ENCODE measurements at places on chromosomes 12 and 14.

DNA sequence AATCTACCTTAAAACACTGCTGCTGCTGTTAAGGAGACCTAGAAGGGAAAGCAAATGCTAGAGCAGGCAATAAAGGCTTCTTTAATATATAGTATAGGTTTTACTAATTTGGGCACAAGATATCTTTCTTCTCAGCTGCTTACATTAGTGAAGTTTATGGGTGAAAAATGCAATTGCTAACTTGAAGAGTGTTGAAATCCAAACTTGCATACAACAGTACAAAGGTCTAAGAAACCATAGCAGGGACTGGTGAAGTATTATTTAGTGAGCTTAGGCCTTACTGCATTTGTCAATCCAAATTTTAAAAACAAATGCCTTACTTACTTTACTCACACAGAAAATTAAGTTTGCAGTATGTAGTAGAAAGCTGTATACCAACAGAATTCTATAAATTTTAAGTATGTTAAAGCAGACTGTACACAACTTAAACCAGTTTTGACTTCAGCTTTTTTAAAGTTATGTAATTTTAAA, 1.4 kb upstream of the AP4S1 start:
- DNase-seq = no peak

- no peak for DNase-seq
Measured at GRCh38 chr12:75870878-75871277, 160.7 kb downstream of the PHLDA1 start.

DNA sequence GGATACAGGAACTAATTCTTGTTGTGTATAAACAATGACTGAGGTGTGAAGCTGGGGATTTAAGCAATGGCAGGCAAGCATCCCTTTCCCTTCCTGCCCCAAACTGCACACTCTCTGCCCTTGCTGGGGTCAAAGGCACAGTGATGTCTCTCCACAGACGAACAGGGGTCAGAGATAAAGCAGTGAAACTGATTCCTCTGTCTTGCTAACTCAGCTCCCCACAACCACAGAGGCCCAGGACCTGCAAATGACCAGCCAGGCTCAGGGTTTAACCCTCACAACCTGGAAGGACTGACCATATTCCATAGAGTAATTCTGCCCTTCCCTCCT, 67.2 kb downstream of the CCDC88C start:
- no peak for DNase-seq

- DNase-seq = no peak
Measured at GRCh38 chr12:47343684-47344567, 264.2 kb upstream of the AMIGO2 start.

GRCh38 chr14:94501588-94502516, 7.4 kb downstream of the SERPINA12 start:
- DNase-seq = no peak

- no peak for DNase-seq
Measured at GRCh38 chr14:99064262-99064954, 207.6 kb downstream of the BCL11B start.

- no peak for DNase-seq
Measured at GRCh38 chr12:3622822-3623690, 129.9 kb downstream of the CRACR2A start.

GRCh38 chr12:100468126-100468525, 5.5 kb upstream of the NR1H4 start:
- DNase-seq = no peak

DNA sequence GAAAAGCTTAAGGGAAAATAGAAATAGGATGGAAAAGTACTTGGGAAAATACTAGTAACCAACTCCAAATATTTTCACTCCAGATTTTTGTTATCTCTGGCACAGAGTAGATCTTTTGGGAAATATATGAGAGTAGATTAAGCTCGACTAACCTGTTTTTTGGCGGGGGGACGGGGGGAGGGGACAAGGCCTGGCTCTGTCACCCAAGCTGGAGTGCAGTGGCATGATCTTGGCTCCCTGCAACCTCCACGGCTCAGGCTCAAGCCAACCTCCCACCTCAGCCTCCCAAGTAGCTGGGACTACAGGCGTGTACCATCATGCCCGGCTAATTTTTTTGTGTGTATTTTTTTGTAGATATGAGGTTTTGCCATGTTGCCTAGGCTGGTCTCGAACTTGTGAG, 4.8 kb downstream of the DHRS7 start:
- no peak for DNase-seq

DNA sequence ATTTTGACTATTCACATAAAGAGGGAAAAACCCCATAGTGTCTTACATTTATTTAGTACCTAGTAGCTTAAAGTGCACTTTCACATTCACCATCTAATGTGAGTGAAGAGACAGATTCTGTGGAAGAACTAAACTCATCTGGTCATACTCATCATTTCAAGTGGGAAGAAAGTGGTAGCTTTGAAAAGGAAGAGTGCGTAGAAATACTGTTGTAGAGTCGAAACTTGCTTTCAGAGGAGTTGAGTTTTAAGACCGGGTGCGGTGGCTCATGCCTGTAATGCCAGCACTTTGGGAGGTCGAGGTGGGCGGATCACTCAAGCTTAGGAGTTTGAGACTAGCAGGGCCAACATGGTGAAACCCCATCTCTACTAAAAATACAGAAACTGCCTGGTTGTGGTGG, 222.2 kb downstream of the ERC1 start:
- no peak for DNase-seq

DNA sequence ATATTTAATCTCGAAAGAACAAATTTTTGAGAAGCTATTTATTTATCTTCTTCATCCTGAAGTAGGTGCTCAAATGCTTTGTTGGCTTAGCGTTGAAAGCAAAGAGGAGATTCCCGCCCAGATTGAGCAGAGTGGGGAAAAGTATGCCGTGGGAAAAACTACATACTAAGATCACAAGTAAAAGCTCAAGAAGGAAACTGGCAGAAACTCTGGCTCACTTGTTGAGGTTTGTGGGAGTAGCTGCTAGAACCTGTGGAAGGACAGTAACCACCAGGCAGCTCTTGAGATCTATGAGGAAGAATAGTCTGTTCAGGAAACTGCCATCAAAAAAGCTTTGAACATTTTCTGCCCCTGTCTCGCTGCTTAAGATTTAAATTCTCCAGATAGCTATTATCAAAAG, 3.9 kb downstream of the MYRFL start:
- no peak for DNase-seq

GRCh38 chr14:101960225-101960624, 4.1 kb upstream of the DYNC1H1 start:
- no peak for DNase-seq

DNA sequence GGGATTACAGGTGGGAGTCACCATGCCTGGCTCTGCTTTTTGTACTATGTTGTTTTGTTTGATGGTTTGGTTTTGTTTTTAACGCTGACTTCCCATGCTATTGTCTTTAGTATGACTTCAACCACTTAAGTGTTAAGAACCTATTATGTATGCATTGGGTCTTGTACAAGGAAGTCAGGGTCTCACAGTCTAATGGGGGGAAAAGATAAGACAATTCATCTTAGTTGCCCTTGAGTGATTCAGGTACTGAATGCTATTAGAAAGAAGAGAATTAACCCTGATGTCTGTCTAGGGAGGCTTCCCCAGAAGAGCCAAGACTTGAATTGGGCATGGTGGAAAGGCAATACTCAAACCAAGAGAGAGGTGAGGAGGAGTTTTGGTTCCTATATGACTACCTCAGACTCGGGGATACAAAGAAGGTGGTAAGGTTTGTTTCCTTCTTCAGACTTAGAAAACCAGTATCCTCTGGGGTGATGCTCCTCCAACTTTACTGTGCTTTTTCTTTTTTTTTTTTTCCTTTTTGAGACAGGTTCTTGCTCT, 64.6 kb downstream of the SUSD6 start:
- no peak for DNase-seq

DNA sequence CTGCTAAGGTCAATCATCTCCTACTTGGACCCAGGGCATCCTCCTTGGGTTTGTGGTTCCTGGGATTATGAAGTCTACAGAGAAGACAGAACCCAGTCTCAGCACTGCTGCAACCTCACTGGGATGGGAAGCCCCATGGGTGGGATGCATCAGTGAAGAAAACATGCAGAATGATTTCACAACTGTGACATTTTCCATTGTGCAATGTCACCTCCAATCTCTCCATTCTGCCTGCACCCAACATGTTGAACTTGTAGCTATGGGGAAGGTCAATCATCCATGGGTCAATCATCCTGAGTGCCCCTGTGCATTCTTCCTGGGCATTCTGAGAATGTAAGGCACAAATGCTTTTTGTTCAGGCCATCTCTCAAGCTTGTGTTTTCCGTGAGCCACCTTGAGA, 1004.4 kb upstream of the TMEM132C start:
- DNase-seq = no peak

GRCh38 chr12:119804011-119804641, 73.0 kb downstream of the CIT start:
- DNase-seq = no peak

- no peak for DNase-seq
Measured at GRCh38 chr14:90674716-90675115, 141.5 kb downstream of the TTC7B start.

GRCh38 chr14:68822132-68822651, 29.3 kb upstream of the ZFP36L1 start:
- no peak for DNase-seq

GRCh38 chr12:2301531-2302461, 249.0 kb downstream of the CACNA1C start:
- no peak for DNase-seq

- DNase-seq = no peak
Measured at GRCh38 chr14:82872494-82872893, 1338.8 kb upstream of the SEL1L start.

DNA sequence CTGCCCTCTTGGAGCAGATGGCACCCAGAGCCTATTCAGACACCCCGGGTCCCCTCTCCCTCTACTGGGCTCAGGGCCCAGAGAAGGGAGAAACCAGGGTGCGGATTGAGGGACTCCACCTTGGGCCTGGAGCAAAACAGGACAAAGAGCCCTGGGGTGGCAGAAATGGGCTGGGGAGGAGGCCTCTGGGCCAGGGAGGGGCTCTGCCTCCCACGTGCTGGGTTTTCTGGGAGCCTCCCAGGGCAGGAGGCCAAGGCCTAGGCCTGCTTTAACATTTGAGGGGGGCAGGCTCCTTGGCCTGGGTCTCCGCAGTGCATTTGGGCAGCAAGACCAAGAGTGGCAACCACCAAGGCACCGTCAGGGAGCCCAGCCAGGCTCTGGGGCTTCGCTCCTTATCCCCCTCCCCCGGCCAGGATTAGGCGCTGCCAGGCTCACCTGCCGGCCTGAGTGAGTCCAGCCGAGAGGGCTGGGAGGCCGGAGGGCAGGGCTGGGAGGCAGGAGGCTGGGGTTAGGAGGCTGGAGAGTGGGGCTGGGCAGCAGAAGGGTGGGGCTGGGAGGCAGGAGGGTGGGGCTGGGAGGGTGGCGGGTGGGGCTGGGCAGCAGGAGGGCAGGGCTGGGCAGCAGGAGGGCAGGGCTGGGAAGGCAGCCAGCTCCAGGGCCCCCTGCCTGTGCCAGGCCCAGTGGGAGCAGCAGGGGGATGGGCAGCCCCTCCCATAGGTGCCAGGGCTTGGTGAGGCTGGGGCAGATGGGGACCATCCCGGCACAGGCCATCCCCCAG, 101.8 kb upstream of the EIF5 start:
- DNase-seq = no peak

GRCh38 chr12:113854385-113855142, 111.6 kb downstream of the RBM19 start:
- no peak for DNase-seq

GRCh38 chr14:53951627-53952303, 4.9 kb downstream of the BMP4 start:
- no peak for DNase-seq

- DNase-seq = no peak
Measured at GRCh38 chr12:3160081-3160480, 82.9 kb downstream of the TSPAN9 start.

GRCh38 chr14:36856095-36856878, 194.6 kb downstream of the PAX9 start:
- no peak for DNase-seq

GRCh38 chr14:69868363-69868963, 10.8 kb upstream of the SMOC1 start:
- no peak for DNase-seq

DNA sequence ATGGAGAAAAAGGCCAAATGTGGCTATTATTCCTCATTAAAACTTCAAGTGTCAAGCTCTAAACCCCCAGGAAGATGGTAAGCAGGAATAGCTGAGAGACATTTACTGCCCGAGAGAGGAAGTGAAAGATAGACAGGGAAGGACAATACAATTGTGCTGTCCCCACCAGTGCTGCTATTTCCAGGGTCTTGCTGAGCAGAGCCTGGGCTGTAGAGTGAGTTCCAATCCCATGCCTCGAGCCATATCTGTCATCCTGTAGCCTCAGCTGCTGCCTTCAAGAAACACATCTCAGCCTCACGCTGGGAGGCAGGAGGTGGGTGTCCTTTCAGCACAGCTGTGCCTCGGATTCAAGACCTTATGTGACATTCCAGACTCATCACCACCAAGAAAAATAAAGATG, 114.0 kb downstream of the RPAP3 start:
- DNase-seq = no peak

DNA sequence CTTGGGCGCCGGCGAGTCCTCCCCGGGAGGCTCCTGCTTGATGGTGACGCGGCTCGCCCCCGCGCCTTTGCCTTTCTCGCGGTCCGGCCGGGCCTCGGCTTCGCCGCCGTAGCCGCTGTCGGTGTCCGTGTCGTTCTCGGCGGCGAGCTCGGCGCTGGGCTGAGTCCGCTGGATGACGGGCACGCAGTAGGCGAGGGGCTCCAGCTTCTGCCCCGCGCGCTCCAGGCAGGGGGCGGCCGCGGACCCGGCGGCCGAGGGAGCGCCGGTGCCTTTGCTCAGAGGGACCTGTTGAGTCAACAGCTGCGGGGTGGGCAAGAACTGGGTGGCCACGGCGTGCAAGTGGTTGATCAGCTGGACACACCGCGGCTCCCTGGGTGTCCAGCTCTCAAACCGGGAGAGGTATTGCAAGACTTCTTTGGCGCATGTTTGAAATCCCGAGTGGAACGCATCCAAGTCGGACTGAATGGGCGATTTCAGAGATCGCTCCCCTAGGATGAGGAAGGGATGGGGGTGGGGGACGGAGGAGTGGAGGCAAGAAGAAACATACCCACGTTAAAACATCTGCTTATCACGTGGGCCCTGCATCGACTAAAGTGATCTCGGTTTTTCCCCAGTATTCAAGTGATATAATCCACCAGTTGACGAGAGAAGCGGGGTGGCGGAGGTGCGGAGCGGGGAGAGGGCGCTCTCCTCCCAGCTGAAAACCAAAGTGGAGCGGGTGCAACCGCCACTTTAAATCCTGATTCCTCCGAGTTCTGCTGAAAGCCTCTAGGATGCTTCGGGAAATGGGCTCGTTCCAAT, 2.0 kb downstream of the BHLHE41 start:
- DNase-seq = no peak

GRCh38 chr14:21860172-21860571, 186.6 kb upstream of the OR4E1 start:
- no peak for DNase-seq
